ENCODE measurements at places on chromosomes 7 and 10.

DNA sequence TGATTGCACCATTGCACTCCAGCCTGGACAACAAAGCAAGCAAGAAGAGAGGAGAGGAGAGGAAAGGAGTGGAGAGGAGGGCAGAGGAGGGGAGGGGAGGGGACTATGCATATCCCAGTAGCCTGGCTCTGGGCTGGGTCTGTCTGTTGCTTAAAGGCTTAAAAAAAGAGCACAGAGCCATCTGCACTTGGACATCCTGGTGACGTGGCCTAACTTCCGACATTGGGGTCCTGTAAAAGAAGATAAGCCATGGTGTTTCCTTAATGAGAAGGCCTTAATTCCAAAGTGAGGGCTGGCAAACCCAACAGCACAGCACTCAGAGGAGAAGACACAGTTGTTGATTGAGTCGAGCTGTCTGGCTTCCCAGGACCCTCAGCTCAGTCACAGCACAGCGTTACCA, 352.6 kb downstream of the PAXIP1 start:
- DNase-seq = no peak

GRCh38 chr10:73471226-73471625, 24.6 kb downstream of the PPP3CB start:
- no peak for DNase-seq

DNA sequence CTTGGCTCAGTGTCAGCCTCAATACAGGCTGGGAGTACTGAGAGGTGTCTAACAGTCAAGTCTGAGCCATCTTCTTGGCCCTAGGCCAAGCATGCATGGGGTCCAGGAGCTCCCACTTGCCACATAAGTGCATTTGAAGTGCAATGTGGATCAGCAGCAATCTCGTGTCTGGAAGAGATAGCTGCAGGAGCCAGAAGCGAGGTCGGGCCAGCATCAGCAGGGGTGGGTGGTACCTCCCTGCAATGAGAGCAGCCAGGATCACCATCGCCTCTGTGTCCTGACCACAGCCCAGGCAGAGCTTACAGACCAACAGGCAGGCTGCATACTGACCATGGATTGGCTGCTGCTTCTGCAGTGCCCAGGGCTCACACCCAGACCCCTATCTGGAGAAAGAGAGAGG, 83.0 kb upstream of the CXCL12 start:
- no peak for DNase-seq

GRCh38 chr10:51596695-51597094, 102.7 kb downstream of the CSTF2T start:
- DNase-seq = no peak

GRCh38 chr10:129541200-129541599, 74.2 kb downstream of the MGMT start:
- no peak for DNase-seq

GRCh38 chr7:86025807-86026206, 617.9 kb upstream of the GRM3 start:
- DNase-seq = no peak

- DNase-seq = no peak
These were observed 19.2 kb upstream of the TNRC18 start for GRCh38 chr7:5442757-5443305.

DNA sequence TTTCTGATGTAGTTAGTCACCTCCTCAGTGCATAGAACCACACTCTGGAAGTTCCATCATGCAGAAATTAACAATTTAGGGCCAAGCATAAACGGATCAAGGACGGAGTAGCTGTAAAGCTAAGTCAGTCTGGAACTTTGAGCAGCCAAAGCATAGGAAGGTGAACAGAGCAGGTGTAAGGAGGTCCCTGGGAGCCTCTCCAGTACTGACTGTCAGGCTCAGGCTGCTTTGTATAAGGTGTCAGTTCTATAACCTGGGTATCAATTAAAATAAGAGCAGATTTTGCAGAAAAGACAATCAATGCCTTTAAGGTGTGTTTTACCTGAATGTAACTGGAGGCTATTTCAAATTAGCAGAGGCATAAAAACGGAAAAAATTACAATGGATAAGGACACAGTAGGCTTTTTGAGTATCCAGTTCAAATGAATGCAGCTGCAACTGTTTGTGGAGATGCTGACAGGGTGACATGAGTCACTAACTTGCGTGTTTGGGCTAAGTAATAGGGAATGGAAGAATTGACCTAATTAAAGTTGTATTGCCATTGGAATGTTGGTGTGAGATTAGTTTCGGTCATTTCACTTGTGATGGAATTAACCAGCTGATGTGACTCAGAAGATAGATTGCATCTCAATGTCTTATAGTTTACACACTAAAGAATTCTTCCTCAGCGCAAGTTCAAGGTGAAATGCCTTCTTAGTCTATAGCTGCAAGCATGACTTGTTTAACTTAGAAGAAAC, 417.9 kb upstream of the CNTNAP2 start:
- no peak for DNase-seq

DNA sequence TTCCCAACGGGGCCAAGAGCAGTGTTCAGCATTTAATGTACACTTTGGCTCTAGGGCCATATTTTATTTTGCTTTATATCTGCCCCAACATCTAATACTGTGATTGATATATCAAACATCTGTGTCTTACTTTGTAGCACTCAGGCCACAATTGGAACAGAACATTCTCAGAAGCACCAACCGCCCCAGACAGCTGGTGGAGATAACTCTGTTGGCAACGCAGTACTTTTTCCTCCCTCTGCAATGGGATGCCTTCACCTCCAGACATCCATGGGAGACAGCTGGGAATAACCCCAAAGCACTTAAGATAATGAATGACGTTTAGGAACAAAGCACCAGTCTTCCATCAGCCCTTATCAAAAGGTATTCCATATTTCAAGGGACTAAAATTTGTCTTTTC, 57.4 kb downstream of the PIP4K2A start:
- DNase-seq = no peak

DNA sequence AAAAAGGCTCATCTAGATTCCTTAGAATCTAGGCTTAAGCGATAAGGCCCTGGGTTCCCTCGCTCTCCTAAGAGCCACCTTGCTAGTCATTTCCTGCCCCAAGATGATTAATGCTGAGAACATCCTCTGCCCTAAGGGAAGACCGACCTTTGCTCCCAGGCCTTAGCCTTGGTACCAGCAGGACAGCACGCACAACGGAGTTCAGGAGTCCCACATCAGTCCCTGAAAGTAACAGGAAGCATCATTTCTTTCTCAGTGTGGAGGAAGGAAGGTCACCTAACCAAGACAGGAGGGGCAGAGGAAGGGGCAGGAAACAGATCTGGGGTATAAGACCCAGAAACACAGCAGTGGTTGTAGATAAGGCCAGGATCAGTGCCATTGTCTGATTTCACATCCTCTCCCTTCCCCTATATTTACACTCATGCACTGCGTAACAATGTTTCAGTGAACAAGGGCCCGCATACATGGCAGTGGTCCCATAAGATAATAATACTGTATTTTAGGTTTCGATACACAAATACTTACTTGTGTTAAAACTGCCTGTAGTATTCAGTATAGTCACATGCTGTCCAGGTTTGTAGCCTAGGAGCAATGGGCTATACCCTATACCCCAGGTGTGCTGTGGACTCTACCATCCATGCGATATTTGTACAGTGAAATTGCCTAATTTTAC, 8.1 kb upstream of the FAM107B start:
- DNase-seq = no peak

- no peak for DNase-seq
These were observed 22.9 kb upstream of the ABCA13 start for GRCh38 chr7:48148311-48148710.

GRCh38 chr7:40700653-40701421, 566.0 kb downstream of the SUGCT start:
- no peak for DNase-seq

DNA sequence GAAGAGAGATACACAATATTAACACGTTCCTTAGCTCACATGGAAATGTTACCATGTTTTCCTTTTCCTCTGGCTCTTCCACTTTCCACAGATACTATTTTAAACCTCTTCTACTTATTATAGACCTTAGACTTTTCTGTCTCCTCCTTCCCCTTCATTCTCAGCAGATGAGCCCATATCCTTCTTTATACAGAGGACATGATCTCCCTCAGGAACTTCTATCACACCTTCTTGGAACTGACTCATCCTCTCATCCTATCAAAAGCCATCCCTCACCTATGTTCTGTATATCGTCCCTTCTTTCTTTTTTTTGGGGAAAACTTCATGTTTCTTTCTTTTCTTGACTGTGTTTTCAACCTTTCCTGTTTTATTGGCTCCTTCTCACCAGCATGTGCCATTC, 20.8 kb downstream of the MTPN start:
- no peak for DNase-seq

GRCh38 chr7:126957443-126957842, 295.3 kb downstream of the GRM8 start:
- DNase-seq = no peak

GRCh38 chr7:3154317-3154716, 110.7 kb upstream of the CARD11 start:
- DNase-seq = no peak

- DNase-seq = no peak
These were observed 174.9 kb downstream of the ELFN1 start for GRCh38 chr7:1844951-1845390.

DNA sequence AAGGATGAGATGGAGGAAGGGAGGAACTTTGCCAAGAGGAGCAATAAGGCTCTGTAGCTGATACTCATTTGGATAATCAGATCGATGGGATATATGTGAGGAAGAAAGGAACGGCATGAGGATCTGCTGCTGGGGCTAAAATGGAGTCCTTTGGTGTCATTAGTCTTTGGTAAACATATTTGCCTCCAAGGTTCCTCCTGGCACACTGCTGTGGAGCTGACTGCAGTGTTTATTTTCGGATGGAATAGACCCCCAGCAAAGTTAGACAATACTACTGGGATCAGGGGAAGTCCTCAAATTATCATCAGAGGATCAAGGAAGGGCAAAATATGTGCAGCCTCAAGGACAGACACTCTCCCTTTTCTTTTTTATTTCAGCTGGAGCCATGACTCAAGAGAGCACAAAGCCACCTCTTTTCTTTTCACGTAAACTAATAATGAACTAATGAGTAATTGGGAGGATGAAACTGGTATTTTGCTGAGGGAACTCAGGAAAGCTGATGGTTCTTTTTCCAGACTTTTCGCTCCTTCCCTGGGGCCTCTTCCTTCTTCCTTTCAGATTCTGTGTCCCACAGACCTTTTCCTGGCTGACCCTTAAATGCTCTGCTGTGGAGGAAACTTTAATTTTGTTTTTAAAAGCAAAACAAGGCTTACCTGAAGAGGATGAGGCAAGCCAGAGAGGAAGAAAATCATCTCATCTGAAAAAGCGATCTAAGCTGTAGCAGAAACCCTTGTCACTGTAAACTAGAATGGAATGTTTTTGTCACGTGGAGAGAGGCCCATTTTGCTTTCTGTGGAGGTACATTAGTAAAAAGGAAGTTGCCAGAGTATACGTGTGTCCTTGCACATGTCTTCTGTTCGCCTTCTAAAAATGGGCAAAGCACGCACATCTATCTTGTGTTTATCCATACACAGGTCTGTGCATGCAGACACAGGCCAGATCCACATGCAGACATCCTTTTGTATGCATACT, 33.3 kb downstream of the LRMDA start:
- DNase-seq = no peak

All from stimulated activated CD8-positive, alpha-beta memory T cell treated with anti-CD3 and anti-CD28 coated beads, Interleukin-12 subunit alpha, Interleukin-12 subunit beta, amount 100 ng/mL, for 4 hours (primary cell).